Thoracic aorta (tissue), 2 donors: ENCODE measurements at places on chromosomes 11 and 22. TPM values are rescaled to one million over a fixed set of nuclear protein-coding genes. Genes with fewer than 3 reads are reported as not detected.

DNA sequence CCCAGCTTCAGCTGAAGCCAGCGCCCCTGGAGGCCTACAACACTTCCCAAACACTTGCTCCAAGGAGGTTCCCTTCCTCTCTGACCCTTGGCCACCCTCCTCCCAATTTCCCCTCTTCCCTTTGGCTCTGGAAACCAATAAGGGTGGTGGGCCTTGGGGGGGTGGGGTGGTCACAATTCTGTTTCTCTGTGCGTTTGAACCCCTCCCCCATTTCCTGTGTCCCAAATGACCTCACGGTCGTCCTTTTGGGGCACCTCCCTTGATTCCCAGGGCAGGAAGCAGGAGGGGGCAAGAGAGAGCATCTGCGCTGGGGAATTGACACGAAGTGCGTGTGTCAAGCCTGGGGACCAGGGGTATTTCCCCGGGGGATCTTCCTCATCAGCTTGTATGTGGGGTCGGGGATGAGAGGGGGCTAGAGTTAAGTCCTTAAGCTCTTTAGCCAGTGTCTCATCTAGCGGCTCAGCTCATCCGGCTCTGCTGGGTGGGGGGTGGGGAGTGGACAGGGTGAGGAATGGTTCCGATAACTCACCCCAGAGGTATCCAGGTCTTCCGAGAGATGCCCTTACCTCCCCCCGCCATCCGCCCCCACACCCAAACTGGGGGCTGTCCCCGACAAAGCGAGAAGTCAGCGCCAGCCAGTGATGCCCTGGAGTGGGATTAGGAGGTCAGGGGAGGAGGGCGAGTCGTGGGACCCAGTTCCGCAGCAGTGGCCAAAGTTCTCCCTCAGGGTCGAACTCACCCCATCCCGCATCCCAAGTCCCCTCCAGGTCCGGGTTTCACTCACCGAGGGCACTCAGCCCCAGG, 587 bp downstream of the ESAM start:
- DNase-seq, result no peak

GRCh38 chr11:62611705-62612365, 740 bp downstream of the EML3 start:
- DNase-seq, result no peak

DNA sequence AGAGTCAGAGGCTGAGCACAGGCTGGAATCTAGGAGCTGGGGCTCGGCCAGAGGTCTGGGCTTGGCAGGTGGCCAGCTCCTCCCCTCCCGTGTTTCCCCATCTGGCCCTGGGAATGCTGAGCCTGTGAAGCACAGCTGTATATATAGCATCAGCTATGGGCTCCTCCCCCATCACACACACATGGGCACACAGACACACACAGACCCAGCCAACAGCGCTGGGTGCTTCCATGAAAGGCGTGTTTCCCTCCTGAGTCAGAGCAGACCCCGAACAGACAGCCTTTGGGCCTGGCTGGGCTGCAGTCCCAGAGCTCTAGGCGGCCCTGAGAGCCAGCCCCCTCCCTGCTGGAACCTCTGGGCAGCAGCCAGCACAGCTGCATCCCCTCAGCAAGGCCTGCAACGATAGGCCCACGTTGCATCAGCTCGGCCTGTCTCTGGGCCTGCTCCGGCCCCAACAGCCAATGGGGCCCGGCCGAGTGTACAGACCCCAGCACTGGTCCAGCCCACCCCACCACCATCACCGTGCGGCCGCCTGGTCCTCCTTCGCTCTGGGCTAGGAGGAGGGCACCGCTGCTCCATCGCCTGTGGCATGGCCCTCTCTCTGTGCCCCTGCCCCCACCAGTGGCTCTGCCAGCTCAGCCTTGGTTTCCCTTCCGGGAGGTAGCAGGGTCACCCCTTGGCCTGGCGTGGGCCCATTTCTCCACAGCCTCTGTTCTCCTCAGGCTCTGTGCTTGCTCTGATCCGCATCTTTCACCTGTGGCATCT, 7.6 kb upstream of the SERPINH1 start:
- peak; percentile 89 for DNase-seq

DNA sequence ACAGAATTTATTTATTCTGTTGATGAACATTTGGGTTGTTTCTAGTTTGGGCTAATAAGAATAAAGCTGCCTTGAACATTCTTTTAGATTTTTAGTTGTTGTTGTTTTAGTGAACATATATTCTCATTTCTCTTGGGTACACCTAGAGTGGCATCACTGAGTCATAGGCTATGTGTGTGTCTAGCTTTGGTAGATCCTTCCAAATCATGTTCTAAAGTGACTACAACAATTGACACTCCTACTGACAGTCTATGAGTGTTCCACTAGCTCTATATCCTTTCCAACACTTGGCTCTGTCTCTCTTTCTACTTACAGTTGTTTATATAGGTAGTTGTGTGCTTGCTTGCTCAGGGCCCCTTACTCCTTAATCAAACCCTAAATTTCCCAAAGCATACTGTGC, 346.0 kb upstream of the NCAM1 start:
- DNase-seq, result no peak

GRCh38 chr11:114308689-114309089, 12.5 kb downstream of the NNMT start:
- no peak for DNase-seq

DNA sequence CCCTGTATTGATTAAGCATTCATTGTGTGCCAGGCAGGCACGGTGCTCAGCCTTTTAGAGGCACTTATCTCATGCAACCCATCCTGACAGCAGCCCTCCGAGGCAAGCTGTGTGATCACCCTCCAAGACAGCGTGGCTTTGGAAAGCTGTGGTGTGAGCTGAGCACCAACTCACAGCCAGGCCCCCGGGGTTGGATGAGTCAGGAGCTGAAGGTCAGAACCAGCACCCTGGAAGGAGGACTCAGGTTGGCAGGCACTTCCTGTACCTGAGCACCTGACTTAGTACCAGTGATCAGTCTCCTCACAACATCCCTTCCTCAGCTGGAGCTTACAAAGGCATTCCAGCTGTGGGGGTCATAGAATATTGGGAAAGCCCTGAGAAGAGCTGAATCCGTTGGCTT, 9.0 kb downstream of the PATZ1 start:
- DNase-seq, result no peak

DNA sequence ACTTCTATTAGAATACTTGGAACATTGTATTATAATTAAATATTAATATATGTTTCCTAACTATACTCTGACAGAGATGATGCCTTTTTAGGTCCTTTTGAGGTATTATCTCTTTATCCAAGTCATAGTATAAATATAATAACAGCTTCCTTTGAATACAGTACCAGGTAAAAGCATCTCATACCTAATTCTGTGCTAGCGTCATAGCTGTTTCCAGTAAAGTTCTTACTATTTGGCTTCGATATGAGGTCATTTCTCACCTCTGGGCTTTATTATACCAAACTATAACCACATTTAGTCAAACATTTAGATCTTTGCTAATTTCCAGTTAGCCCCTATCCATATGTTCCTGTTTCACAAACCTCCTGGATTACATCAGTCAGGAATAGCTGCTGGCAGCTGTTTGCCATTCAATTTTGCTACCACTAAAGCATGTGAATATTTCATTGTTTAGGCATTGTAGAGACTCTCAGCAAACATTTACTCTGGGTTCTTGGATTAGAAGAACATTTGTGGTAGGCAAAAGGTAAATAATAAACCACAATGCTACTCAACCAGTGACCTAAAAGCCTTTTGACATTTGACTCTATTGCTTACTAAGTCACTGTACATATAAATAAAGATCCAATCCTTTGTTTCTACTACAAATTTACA, 255.1 kb downstream of the TTC28 start:
- DNase-seq, result no peak

DNA sequence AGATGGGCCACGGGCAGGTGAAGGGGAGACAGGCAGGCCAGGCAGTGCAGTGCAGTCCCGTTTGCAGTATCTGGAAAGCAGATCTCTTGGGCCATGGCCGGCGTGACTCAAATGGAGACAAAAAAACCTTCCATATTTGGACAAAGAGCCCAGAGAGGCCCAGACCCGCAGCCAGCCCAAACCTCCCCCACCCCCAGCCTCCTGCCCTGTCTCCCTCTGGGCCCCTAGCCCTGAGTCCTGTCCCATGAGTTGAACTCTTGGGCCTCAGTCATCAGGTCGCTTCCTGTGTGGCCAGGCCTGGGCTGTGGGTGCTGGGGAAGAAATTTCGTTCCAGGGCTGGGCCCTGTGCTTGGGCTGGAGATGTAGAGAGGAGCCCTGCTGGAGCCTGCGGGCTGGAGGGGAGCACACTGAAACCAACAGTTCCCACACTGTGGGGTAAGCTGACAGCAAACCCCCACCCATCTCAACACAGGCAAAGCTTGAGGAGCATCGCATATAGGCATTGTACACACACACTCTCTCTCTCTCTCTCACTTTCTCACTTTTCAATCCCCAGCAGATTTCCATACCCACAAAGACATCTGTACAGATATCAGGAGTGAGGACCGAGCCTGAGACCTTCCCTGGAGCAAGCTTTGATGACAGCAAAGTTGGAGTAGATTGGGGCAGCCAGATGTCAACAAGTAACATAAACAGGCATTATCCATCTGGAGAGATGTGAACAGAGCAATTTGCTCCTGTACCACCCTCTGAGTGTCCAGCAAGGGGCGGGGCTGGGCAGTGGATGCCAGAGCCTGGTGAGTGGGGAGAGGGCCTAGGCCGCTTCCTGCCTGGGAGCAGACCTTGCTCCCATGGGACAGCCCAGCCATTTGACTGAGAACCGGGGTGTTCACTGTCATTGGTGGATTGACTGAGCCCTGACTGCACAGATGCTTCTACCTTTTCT, 17.2 kb downstream of the ARHGEF17 start:
- no peak for DNase-seq

DNA sequence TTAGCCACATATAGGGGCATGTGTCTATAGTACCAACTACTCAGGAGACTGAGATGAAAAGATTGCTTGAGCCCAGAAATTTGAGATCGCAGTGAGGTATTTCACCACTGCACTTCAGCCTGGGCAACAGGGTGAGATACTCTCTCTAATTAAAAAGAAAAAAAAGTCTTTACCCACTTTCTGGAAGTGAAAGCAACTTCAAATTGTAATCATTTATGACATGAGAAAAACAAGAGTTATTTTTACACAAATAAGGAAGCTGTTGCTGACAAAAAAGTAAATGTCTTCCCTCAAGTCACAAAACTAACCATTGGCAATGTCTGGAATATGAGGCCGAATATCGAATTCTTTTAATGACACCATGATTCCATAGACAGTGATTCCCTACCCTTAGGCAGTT, 71.4 kb downstream of the GLYATL1 start:
- no peak for DNase-seq

GRCh38 chr11:63766531-63767235, 1.9 kb downstream of the ZFTA start:
- DNase-seq, result no peak

DNA sequence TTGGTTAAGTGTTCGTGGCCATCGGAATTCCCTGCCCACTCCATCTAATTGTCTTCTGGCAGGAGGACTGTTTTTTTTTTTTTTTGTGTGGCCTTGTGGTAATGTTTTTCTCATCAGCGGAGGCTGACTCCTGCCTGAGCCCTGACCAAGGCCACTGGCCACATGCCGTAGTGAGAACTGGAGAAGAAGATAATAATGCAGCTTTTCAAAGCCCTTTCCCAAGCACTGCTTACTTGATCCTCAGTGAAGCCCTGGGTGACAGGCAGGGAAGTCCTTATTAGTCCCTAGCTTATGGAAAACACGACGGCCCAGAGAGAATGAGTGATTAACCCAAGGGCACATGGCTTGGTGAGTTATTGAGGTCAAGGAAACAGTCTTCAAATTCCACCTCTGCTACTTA, 71.2 kb downstream of the ADM start:
- no peak for DNase-seq

- DNase-seq, result no peak
Observed at GRCh38 chr22:44026066-44026629, 2.0 kb downstream of the PARVB start.

- DNase-seq, result no peak
Observed at GRCh38 chr11:72998676-72999075, 143.4 kb downstream of the FCHSD2 start.

DNA sequence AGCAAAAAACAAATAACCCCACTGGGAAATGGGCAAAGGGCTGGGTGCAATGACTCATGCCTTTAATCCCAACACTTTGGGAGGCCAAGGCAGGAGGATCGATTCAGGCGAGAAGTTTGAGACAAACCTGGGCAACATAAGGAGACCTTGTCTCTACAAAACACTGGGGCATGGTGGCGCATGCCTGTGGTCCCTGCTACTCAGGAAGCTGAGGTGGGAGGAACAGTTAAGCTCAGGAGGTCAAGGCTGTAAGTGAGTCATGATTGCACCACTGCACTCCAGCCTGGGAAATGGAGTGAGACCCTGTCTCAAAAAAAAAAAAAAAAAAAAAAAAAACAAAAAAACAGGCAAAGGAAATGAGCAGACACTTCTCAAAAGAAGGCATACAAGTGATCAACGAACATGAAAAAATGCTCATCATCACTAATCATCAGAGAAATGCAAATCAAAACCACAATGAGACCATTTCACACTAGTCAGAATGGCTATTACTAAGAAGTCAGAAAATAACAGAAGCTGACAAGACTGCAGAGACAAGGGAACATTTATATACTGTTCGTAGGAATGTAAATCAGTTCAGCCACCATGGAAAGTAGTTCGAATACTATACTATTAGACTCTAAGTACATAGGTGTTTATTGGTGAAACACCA, 48.2 kb upstream of the SMCO4 start:
- DNase-seq, result no peak

DNA sequence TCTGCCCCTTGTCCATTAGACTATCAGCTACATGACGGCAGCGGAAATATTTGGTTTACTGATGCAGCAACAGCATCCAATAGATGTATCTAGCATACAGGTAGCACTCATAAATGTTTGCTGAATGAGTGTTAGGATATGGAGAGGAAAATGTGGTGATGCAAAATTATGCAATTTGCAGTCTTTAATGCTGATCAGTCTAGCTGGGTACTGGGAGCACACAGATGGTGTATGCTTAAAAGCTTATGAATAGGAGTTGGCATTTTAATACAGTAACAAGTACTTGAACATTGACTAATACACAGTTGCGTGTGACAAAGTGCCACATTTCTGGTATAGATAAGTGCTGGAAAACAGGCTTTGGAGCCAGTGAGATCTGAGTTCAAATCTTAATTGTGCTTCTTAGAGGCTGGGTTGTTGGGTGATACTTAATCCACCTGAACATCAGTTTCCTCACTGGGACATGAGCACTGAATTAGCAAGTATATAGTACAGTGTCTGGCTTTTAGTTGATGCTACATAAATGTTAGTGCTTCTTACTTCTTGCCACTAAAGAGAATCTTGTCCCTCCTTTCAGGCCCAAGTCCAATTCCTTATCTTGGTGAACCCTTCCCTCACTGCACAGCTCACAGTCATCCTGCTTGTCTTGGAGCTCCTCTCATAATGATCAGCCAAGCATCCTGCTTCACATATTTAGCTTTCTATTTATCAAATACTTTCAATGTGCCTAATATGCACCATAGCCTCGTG, 99.6 kb downstream of the TIMP3 start:
- no peak for DNase-seq

DNA sequence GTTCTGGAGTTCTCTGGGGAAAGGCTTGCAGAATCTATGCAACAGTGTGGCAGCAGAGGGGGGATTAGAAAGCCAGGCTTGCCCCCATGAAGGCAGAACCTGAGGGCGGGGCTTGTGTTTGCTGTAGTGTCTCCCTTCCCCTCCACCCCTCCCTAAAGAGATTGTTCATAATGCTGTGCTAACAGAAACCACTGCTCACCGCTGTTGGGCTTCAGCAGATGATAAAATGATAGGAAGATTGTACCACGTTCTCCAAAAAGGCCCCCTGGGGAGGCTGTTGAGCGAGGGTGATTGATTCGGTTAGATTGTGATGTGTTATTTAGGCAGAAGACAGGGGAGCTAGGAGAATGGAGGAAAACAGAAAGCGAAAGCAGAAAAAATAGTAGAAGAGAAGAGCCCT, 215.2 kb upstream of the NCAM1 start:
- no peak for DNase-seq

Gene DCDC1
- total RNA-seq, result not detected

Gene P2RX3
- not detected for total RNA-seq

Gene ESAM
- 54.2 TPM for total RNA-seq
